ENCODE measurements at places on chromosomes 6 and 20.

DNA sequence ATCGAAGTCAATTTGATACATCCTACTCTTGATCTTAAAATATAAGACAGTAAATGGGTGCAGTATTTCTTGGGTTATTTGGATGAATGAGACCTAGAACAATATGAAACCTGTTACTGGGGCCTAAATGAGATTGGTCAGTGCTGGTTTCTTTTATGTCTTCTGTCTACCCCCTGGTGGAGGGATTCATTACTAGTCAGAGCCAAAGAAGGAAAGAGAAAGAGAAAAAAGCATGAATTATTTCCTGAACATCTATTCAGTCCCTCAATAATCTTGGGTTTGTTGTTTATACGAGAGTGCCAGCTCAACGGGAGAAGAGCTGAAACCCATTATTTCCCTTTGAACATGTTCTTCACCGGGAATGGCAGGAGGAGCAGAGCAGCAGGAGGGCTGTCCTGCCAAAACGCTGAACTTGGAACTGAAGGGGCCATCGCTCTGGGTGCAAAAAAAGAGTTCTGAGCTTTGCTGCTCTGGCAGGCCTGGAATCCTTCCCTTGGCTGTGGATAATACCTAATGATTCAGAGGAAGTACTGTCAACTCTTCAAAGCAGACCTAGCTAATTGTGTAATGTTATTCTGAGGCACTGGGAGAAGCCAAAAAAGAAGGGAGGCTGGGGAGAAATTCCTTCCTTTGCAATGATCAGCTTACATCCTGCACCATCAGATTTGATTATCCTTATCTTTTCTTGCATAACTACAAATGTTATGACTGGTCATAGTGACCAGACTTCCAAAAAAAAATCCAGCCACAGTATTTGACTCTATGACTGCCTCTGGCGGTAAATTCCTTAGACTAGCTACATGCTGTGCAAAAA is 72.0 kb downstream of the BLOC1S5 start:
- no peak for DNase-seq

- DNase-seq = no peak
Measured at GRCh38 chr20:34859367-34859766, 13.3 kb downstream of the GGT7 start.

- DNase-seq = no peak
Measured at GRCh38 chr6:153170511-153170910, 39.4 kb upstream of the RGS17 start.

DNA sequence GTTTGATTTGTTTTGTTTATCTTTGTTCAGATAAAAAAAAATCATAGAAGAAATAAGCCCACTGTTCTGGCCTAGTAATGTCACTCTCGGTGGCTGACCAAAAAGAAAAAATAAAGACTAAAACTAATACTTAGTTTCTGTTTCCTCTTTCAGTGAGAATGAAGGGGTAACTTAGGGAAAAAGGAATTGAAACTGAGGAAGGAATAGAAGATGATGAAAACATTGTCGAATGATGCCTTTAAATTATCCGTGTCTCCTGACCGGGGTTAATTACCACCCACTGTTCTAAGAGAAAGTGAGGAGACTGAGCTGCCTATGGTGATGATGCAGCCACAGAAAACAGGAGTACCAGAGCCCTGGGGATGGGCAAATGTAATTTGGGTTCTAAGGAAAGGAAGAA is 73.1 kb downstream of the PTCHD4 start:
- no peak for DNase-seq

DNA sequence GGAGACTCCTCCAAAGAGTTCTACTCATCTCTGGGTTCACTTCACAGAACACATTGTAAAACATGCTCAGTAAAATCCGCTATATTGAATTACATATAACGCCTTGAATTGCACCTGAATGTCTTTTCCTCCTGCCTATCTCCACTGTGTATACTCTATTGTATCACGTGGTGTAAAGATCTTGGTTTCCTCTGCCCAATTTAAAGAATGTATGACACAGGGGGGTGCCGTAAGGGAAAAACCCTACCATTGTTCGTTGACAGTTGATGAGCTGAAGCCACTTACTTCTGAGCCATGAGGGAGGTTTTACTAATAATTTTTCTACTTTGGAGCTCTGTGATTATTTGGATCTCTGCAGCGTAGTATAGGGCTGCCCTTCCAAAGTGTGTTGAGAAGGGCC is 6.0 kb downstream of the ASF1A start:
- no peak for DNase-seq

DNA sequence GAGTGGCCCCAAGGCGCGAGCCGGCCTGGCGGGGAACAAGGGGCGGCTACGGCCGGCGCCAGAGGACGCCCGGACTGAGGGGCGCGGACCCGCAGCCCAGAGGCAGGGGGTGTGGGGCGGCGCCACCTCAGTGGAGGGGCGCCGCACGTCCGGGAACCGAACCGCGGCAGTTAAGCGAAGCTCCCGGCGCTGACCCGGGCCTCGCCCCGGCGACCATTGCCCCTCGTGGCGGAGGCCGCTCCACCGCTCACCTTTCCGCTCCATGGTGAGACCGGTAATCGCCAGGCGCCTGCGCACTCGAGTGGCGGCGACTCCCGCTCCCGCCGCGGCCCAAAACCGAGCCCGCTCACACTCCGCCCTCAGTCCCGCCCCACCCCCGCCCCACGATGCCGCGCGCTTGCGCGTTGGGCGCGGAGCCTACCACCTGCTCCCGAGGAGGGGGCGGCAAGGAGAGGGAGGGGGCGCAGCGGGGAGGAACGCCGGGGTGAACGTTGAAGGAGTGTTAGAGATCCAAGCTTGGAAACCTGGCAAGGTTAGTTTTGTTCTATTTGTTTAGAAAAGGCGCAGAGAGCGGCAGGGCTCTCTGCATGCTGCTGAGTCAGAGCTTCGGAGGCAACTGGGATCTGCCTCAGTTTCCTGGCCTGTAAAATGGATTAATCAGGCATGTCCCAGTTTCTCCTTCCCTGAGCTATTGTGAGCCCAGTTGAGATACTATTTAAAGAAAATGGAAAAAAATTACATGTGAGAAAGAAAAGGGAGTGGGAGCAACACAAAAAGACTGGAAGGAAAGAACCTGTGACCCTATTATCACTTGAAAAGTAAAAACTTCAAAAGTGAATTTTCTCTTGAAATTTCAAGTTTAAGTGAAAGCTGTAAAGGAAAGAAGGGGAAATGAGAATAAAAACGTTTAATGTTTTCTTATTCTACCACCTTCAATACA is at the start of gene SRPK1:
TSS of gene SRPK1 (minus strand) at position 306 of the 940 bp plus-strand sequence. CDS start at position 264, 42 bp downstream.
- peak; percentile 78 for DNase-seq

DNA sequence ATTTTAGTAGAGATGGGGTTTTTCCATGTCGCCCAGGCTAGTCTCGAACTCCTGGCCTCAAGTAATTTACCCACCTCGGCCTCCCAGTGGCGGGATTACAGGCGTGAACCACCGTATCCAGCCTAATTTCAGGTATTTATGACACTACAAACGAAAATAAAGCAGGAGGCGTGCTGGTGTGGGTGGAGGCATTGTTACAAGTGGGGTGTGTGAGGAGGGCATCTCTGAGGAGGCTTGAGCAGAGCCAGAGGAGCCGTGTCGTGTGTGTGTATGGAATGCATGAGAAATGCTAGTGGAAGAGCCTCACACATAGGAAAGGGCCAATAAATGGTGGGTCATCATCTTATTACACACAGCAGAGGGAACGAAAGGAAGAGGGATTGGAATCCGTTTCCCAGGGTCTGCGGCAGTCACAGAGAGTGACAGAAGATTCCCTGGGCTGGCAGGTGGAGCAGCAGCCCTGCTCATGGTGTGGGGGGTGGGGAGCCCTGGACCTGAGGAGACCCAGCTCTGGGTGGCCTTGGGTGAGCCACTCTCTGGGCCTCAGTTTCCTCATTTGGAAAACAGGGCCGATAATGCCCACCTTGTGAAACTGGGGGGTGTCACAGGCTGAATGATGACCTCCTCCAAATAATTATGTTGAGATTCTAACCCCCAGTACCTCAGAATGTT is 17.2 kb upstream of the PEDS1 start:
- DNase-seq = no peak
